ENCODE measurements at places on chromosomes 16 and 17.
A peak's percentile ranks its signal among the peaks of the same experiment; 100 is the strongest.

DNA sequence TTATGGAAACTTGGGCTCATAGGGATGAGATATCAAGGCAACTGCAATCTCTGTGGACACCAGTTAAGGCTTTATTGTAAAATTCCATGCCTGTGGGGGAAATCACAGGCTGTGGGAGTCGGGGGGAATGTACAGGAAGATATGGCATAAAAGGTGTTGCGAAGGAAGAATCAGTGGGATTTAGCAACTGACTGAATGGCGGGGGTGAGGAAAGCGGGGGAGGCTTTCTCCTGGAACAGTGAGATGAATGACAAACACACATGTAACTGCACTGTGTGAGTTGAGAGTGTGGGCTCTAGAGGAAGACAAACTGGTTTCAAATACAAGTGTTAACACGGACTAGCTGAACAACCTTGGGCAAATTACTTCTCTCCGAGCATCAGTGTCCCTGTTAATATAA lies 143.7 kb downstream of the PRKCB start:
- no peak for DNase-seq

DNA sequence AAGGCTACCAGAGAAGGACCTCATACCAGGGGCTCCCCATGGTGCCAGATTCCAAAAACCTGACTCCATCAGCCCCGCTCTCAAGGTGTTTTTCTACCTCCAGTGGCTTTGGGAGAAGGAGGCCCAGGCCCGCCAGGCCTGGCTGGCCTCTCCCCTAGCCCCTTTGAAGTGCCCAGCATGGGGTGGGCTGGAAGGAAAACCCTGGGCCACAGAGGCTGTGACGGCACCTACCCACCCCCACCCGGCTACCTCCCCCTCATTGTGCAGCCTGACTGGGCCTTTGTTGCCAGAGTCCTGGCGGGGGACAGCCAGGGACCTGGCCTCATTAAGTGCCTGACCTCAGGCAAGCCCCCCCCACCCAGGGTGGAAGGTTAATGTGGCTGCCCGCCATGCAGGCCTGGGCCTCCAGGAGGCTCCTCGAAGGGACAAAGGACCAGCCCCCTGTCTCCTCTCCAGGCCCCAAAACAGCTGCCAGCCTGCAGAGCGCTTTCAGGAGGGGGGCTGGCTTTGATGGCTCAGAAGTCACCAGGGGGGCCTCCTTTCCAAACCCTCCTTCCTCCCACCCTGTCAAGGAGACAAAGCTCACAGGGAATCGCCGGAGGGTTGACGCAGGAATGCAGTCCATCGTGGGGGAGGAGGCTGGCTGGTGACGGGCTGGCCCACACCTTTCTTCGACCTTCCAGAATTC lies 159.4 kb downstream of the ZNF423 start:
- no peak for DNase-seq

DNA sequence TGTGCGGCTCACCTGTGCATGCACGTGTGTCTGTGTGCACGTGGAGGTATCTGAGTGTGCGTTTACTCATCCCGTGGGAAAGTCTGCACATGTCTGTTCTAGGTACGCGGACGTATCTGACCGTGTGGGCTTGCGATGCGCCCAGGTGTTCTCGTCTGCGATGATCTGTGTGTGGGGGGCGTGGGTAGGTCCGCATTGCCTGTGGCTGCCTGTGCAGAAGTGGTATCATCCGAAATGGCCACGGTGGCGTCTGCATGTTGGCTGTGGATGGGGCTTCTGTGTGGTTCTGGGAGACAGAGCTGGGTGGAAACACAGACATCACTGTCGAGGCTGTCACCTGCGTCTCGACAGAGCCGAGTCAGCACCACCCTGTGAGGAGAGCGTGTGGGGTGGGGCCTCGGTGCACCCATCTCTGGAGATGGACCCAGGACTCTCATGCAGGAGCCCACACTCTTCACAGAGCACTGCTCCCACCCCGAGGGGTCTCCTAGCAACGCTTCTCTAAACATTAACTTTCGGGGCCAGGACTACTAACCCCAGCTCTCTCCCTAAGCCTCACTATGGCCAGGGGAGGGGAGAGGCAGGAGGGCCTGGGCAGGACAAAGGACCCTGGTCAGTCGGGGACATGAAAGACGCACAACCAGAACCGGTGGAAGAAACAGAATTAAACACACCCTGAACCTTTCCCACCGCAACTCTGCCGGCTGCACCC lies 8.4 kb downstream of the DPEP1 start:
- no peak for DNase-seq

DNA sequence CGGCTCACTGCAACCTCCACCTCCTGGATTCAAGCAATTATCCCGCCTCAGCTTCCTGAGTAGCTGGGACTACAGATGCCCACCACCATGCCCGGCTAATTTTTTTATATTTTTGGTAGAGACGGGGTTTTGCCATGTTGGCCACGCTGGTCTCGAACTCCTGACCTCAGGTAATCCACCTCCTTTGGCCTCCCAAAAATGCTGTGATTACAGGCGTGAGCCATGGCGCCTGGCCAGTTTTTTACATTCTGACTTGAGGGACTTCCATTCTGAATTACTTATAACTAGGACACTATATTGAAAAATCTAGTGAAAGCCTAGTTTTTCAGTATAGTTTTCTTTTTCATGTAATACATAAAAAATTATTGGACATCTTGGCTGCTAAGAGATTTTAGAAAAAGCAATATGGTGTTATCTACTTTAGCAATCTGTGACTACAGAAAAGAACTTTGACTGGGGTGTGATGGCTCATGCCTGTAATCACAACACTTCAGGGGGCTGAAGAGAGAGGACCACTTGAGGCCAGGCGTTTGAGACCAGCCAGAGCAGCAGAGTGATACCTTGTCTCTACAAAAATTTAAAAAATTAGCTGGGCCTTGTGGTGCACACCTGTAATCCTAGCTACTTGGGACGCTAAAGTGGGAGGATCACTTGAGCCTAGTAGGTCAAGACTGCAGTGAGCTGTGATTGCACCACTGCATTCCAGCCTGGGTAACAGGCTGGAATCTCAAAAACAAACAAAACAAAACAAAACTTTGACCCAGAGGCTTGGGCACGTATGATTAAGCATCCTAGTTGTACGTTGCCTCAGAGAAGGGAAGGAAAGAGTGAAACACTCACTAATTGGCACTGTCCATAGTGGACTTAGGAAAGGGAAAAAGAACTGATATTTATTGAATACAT lies 26.8 kb upstream of the GOSR1 start:
- DNase-seq = no peak

GRCh38 chr17:74920642-74921025 lies 2.4 kb downstream of the USH1G start:
- no peak for DNase-seq

DNA sequence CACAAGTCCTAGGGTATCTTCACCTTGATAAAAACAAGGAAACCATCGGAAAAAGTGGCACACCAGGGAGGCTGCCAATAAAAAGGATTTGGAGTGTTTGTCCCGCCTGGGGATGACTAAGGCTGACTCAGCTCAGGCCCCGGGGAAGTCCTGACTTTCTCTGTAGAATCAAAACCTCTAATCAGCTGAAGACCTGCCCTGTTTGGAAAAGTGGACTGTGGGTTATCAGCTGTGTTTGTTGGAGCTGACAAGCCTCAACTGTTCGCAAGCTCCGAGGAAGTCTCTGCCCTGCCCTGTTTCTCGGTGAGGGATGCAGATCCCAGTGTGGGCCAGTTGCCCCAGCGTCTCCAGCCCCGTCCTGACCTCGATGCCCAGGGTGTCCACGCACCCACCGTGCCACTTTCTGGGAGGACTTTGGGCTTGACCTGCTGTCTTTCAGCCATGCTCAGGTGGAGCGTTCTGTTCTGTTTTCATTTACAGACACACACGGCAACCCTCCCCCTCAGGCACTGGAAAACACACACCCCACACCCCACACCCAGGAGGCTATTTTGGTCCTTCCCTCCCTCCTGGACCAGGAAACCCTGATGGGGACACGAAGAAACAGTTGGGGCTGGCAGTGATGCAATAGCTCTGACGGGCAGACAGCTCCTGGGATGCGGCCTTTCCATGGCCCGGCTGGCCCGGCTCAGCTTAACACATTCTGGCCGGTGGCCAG lies 27.6 kb upstream of the PITPNA start:
- DNase-seq = peak; percentile 45

- DNase-seq = no peak
These were observed 1.8 kb upstream of the TCAP start for GRCh38 chr17:39663340-39663687.

- no peak for DNase-seq
These were observed 1.0 kb upstream of the HOXB13 start for GRCh38 chr17:48729335-48730239.

DNA sequence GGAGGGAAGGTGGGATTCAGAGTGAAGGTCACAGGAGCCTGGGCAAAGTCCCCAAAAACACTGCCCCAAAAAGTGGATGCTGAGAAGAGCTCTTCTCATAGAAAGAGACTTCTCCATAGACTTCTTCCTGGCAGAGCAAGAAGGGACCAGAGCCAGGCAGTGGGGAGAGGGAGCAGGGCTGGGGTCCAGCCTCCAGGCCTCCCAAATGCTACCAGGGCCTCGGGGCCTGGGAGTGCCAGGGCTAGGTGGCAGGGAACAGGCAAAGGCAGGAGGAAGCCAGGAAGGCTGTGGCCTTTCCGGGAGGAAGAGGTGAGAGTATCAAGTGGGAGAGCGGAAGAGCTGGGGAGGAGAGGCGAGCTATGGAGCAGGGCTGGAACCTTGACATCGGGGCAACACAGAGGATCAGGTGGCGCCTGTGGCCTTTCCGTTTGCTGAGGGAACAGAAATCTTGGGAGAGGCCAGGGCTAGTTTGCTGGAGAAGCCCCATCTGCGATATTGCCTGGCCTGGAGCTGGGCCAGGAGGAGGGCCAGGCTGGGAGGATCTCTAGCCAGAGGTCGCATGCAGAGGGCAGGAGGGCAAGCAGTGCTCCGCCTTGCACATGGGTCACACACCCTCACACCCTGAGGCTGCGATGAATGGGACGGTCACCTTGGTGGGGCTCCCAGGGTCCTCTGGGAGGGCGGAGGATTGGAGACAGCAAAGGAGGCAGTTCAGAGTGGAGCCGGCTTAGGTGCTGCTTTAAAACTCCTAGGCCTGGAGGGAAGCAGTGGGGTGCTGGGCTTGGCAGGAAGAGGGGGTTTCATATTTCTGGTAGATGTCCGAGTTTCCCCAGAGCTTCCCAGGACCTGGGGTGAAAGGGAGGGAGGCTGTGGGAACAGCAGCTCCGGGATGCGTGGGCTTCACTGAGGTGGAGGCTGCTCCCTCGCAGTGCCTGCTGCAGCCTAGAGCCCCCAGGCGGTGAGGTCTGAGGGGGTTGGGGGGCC lies 3.4 kb downstream of the SLC16A5 start:
- DNase-seq = no peak

GRCh38 chr16:74735162-74735452 lies 34.4 kb upstream of the MLKL start:
- no peak for DNase-seq

GRCh38 chr16:11609474-11610120 lies 22.9 kb upstream of the LITAF start:
- no peak for DNase-seq

DNA sequence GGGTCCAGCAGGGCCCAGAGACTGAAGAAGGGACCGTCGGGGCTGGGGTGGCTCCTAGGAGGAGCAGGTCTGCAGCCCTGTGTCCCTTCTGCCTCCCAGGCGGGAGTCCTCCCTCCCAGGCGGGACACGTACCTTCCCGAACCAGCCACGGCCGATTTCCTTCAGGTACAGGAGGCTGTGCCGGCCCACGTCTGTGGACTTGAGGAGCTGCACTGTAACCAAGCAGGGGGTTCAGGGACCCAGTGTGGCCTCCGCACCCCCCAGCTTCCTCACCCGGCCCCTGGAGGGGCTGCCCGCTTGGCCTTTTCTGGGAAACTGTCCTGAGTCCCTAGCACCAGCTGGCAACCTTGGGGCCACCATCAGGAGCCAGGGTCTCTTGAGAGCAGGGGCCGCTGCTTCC lies 37.0 kb upstream of the PVALEF start:
- DNase-seq = no peak

DNA sequence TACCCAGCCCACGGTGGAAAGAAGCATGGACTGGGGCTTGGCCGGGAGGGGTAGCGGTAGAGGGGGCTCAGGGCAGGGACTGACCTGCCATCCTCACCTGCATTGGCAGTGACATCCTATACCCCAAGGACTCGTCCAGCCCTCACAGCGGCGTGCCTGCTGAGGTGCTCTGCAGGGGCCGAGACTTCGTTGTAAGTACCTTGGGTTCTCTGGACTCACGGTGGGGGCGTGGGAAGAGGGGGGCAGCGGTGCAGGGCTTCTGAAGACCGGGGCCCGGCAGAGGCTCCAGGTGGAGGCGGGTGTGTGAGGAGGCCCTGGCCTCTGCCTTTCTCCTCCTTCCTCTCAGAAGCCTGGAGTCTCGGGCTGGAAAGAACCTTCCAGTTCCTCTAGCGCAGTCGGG lies 25.5 kb downstream of the POLR3E start:
- no peak for DNase-seq

GRCh38 chr17:50806141-50806643 lies 29.2 kb upstream of the WFIKKN2 start:
- no peak for DNase-seq

Measured in fibroblast of skin of left quadriceps (primary cell).